A549 treated with GW870086 at 1 μM for 4 hours (cell line): ENCODE measurements at places on chromosomes 13 and 19. TPM values are rescaled to one million over a fixed set of nuclear protein-coding genes. Genes with fewer than 3 reads are reported as not detected.

The KLK4 gene
- total RNA-seq = 0.19 to 0.61 TPM (median 0.43 TPM) in 3 of 5 replicates, not detected in the others

The ZNF540 gene
- 0.18 TPM in 1 of 5 replicates, not detected in the others for total RNA-seq

The LACC1 gene
- 3.1 to 4.2 TPM (median 3.6 TPM) in 5 replicates for total RNA-seq

The CD177 gene
- 0.06 to 0.11 TPM (median 0.09 TPM) in 4 of 5 replicates, not detected in the other for total RNA-seq

The TGDS gene
- total RNA-seq = 6.9 to 9.4 TPM (median 8.2 TPM) in 5 replicates

The MYO1F gene
- 0.22 to 0.41 TPM (median 0.31 TPM) in 5 replicates for total RNA-seq

The DKKL1 gene
- 0.70 to 1.1 TPM (median 0.89 TPM) in 5 replicates for total RNA-seq

The ZNF850 gene
- 0.27 to 1.0 TPM (median 0.47 TPM) in 5 replicates for total RNA-seq

The C19orf25 gene
- 10.7 to 19.4 TPM (median 16.7 TPM) in 5 replicates for total RNA-seq

The PTGER1 gene
- 0.12 to 0.21 TPM (median 0.14 TPM) in 3 of 5 replicates, not detected in the others for total RNA-seq

The SYCN gene
- not detected in 5 replicates for total RNA-seq

The KCNJ14 gene
- 0.97 to 2.1 TPM (median 1.3 TPM) in 5 replicates for total RNA-seq

The MISP3 gene
- total RNA-seq = 2.3 to 4.2 TPM (median 3.9 TPM) in 5 replicates

The GARIN5A gene
- total RNA-seq = 1.6 to 2.2 TPM (median 2.0 TPM) in 5 replicates

The SLITRK5 gene
- 0.54 to 0.77 TPM (median 0.65 TPM) in 5 replicates for total RNA-seq

The NTN5 gene
- 0.08 to 0.29 TPM (median 0.17 TPM) in 5 replicates for total RNA-seq

The COL4A1 gene
- 75.8 to 101 TPM (median 94.5 TPM) in 5 replicates for total RNA-seq

The PPP1R13L gene
- 36.0 to 42.8 TPM (median 38.5 TPM) in 5 replicates for total RNA-seq

The FAM83E gene
- total RNA-seq = 0.08 to 0.63 TPM (median 0.18 TPM) in 5 replicates

The ZNF266 gene
- 3.2 to 3.9 TPM (median 3.7 TPM) in 5 replicates for total RNA-seq

The PTPRH gene
- 2.7 to 5.3 TPM (median 5.1 TPM) in 5 replicates for total RNA-seq

The BST2 gene
- total RNA-seq = 0.21 to 0.39 TPM (median 0.29 TPM) in 3 of 5 replicates, not detected in the others

The NFIX gene
- 2.9 to 4.4 TPM (median 3.8 TPM) in 5 replicates for total RNA-seq

The KIR3DL2 gene
- not detected in 5 replicates for total RNA-seq

The DAND5 gene
- total RNA-seq = 0.07 to 0.32 TPM (median 0.10 TPM) in 4 of 5 replicates, not detected in the other

The TRAPPC5 gene
- total RNA-seq = 52.4 to 111 TPM (median 106 TPM) in 5 replicates

The PSG4 gene
- 0.71 to 1.5 TPM (median 0.78 TPM) in 5 replicates for total RNA-seq

The LMTK3 gene
- 3.0 to 6.3 TPM (median 5.3 TPM) in 5 replicates for total RNA-seq

The ZNF628 gene
- 4.5 to 7.2 TPM (median 6.7 TPM) in 5 replicates for total RNA-seq

The ETV2 gene
- 2.1 to 3.1 TPM (median 2.2 TPM) in 5 replicates for total RNA-seq
